ENCODE measurements at places on chromosomes 16 and 17.

GRCh38 chr16:87692756-87693155 lies 73.0 kb downstream of the KLHDC4 start:
- no peak for DNase-seq

DNA sequence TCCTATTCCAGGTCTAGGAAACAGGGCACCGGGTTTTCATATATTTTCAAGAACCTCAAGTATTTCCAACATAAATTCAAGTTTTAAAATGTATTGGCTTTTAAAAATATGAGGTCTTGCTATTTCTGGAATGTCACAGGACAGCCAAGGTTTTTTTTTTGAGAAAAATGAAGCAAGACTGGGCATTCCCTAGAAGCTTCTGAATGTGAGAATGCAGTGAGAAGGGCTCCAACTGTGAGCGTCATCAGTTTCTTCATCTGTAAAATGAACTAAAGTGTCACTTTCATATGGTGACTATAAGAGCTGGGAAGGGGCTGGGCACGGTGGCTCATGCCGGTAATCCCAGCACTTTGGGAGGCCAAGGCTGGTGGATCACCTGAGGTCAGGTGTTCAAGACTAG lies 455.8 kb upstream of the MAF start:
- no peak for DNase-seq

DNA sequence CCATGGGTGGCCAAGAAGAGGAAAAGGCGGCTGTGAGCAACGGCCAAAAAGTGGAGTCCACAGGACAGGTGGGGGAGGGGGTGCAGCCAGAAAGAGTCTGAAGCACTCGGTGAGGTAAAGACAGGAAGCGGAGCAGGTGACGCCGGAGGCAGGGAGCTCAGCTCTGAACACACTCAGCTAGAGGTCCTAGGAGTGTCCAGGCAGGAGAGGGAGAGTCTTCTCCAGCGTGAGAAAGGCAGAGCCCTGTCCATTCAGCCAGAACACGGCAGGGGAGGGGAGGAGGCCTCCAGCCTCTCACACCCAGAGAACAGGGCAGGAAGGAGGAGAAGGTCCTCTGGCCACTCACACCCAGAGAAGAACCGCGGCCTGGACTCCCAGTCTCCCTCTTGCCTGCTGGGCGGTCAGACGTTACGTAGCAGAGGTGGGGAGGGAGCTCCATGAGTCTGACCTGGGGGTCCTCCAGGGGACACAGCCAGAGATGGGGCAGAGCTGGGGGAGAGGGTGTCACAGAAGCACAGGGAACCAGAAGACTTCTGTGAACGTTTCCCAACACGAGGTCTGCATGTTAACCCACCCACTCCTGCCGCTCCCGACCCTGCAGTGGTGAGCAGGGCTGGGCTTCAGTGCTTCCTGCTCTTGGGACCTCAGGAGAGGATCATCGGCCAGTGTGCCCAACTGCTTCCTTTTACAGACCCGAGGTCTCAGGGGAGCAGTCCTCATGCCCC lies 89.2 kb downstream of the ABR start:
- DNase-seq = no peak

GRCh38 chr16:19884611-19885450 lies at the start of gene GPRC5B:
TSS of gene GPRC5B (minus strand) at chr16:19884848. CDS start at chr16:19872845, 12,003 bp downstream.
- peak; percentile 80 for DNase-seq

DNA sequence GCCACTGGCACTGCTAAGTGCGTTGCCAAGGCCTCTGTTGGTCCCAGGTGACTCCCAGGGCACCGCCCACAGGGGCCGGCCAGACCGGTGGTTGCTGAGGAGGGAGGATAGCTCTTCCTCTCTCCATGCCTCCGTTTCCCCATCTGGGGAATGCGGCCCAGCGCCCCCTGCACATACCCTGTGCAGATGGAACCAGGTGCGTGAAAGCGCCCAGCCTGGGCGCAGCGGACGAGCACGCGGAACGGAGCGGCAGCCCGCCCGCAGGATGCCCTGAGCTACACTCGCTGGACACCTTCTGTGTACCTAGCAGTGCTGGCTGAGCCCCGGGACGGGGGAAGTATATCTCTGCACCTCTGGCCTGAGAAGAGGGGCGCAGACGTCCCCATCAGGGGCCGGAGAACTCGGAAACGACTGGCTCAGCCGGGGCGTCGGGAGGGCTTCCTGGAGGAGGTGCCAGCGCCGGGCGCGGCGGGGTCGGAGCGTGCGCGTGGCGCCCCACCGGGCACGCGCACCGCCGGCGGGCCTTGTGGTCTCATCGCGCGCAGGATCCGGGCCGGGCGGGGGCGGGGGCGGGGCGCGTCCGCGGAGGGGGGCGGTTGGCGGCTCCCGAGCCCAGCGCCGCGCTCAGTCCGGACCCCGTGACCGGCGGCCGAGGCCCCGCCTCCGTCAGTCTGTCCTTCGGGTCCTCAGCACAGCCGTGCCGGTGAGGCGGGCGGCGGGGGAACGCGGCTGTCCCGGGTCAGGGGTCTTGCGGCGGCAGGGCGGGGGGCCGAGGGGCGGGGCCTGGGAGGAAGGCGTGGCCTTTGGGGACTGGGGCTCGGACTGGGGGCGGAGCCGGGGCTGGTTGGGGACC lies at the start of the genes CCDC78 and HAGHL:
Gene CCDC78, minus strand, starts transcription at position 6 of the 853 bp plus-strand sequence. CDS start 76 bp downstream, outside the sequence.
Gene HAGHL, plus strand, starts transcription at position 669 of the 853 bp plus-strand sequence. CDS start 404 bp downstream, outside the sequence.
- peak; percentile 88 for DNase-seq

DNA sequence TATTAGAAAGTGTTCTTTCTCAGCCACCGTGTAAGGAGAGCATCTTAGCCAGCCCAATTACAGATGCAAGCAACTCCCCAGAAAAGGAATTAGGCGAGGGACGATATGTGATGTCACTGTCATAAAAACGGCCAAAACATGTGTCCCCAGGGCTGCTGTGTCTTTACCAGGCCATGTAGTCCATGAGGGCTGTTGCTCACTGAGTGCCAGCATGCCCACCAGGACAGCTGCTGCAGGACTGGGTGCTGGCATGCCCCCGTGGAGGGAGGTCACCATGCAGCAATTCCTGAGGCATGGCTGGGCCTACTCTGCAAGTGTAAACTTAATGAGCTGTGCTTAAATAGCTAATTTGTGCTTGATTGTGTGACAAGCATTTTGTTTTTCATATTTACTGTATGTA lies 156.9 kb downstream of the LGALS9B start:
- no peak for DNase-seq

DNA sequence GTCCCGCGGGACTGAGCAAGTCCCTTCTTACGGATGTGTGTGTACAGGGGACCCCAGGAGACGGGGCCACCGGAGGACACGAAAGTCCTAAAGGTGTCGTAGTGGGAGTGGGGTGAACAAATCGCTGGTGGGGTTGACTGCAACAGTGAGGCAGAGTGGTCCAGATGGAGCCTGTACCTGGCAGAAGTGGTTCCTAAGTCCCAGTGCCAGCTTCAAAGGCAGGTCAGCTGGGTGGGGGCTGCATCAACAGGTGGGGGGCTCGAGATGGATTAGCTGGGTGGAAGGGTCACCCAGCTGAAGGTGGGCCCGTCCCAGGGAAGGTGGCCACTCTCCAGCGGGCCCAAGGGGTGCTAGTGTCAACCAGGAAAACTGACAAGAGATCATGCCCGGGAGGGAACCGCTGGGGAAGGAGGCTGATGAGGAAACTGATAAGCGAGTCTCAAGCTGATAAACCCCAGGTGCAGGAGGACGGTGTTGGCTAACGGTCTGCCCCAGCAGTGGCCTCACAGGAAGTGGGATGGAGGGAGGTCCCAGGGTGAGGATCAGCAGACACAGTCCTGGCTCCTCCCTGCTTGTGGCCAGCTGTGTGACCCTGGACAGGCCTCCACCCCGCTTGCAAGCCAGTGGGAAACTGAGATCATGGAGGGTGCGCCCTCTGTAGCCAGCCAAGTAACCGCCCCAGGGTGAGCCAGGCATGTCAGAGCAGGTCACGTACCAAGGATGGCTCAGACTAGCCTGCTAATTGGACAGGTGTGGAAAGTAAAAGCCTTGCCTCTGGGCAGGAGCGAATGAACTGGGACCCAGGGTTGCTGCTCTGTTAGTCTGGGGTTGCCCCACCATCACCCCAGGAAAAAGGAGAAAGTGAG lies 1.0 kb downstream of the ORAI3 start:
- peak; percentile 96 for DNase-seq

DNA sequence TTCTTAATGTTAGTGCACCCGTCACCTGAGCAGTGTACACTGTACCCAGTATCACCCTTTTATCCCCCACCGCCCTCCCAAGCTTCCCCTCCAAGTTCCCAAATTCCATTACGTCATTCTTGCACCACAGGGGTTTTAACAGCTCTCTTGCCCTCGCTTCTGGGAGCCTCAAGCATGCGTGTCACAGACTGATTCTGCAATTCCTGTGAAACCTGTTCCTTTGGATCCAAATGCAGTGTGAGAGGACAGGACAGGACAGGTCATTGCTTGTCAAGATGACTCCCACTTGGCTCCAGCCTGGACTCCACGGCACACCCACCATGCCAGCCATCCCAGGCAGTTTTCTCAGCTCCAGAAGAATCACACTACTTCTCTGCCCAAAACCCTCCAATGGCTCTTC lies 44.1 kb downstream of the CYB5D2 start:
- DNase-seq = no peak

DNA sequence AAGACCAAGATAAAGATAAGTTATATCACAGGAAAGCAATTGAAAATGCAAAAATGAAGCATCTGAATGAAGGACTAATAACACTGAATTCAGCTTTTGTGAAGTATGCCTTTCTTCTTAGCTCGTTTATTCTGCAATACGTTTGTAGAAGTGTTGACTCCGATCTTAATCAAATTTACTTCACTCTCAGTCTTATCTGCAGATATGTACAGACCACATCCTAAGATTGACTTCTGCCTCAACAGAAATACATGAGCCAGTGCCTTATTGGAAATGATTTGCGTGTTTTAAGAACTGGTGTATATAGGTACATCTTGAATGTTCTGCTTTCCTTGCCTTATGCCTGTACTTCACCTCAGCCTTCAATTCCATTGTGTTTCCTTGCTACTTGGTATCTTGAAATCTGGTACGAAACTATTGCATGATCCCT lies 1.3 kb downstream of the ATF7IP2 start:
- DNase-seq = no peak

- no peak for DNase-seq
Measured at GRCh38 chr17:80425835-80426426, 11.0 kb downstream of the ENDOV start.

- DNase-seq = peak; percentile 52
Measured at GRCh38 chr16:50282010-50282538, 15.7 kb downstream of the ADCY7 start.

DNA sequence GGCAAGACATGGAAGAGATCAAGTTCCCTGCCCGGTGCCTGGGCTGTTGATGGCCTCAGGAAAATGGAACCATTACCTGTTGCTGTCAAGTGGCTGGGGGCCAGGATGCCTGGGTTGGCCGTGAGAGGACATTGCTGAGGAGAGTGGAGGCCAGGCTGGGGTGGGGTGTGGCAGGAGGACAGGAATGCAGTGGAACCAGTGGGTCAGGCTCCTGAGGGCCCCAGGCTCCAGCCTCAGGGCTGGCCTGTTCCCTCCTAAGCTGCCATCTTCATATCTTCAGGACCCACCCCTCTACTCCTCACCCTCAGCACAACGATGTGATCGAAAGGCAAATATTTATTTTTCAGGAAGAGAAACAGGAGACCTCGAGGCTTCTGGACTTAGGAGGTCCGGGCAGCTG lies 8.5 kb upstream of the YPEL3 start:
- DNase-seq = no peak

- DNase-seq = no peak
Measured at GRCh38 chr17:32725697-32726096, 151.2 kb downstream of the MYO1D start.

DNA sequence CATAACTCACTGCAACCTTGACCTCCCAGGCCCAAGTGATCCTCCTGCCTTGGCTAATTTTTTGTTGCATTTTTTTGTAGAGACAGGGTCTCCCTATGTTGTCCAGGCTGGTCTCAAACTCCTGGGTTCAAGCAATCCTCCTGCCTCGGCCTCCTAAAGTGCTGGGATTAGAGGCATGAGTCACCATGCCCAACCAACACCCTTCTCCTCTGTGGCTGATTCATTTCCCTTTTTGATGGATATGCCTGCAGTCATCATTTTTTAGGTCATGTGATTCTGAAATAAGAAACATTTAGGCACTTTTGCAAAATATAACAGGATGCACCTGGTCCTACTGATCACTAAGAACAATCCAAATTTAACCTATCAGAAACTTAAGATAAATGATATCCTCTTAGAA lies 44.0 kb upstream of the YPEL2 start:
- DNase-seq = peak; percentile 32

DNA sequence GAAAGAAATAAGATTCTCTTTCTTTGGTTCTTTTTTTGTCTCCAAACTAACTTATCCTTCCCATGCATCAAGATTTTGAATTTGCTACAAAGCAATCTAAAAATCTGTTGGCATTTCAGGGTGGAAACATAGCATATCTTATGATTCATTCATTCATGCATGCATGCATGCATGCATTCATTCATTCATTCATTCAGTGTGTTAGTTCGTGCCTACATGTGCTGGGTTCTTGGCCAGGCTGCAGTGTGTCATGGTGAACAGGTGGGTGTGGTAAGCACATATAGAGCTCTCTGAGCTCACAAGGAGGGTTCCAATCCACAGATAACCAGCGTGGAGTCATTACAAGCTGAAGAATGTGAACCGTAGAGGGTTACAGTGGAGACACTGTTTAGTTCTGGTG lies 410.4 kb downstream of the CPPED1 start:
- DNase-seq = no peak

GRCh38 chr17:60383379-60383778 lies 8.6 kb downstream of the USP32 start:
- no peak for DNase-seq

DNA sequence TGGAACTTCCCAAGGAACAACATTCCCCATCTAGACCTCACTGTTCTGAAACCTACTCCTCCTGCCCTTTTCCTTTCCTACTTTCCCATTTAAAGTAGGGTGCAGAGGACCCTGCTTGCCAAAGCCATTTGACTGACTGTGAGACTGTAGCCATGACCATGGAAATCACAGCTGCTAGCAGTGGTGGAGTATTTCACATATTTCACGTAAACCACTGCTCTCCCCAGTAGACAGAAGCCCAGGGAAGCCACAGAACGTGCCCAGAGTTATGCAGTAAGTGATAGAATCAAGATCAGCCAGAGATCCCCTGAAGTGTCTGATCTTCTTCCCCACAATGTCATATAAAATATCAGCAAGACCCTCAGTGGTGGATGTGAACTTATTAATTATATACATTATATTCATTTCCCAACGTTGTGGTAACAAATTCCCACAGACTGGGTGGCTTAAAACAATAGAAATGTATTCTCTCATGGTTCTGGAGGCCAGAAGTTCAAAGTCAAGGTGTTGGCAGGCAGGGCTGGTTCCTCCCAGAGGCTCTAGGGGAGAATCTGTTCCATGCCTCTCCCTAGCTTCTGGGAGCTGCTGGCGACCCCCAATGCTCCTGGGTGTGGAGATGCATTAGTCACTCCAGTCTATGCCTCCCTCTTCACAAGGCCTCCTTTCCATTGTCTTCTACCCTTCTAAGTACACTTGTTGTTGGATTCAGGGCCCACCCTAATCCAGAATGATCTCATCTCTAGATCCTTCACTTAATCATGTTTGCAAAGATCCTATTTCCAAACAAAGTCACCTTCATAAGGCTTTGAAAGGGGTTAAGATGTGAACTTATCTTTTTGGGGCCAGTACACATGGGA lies 20.7 kb upstream of the PRM1 start:
- DNase-seq = no peak

GRCh38 chr17:80981062-80981902 lies 10.4 kb upstream of the CHMP6 start:
- DNase-seq = no peak

- no peak for DNase-seq
Measured at GRCh38 chr17:30922235-30923030, 688 bp downstream of the ADAP2 start.

Data from K562 (cell line).